ACHN (cell line): ENCODE measurements at places on chromosomes 6 and 20.

- no peak for DNase-seq
These were observed 107.8 kb upstream of the AHI1 start for GRCh38 chr6:135605278-135605790.

DNA sequence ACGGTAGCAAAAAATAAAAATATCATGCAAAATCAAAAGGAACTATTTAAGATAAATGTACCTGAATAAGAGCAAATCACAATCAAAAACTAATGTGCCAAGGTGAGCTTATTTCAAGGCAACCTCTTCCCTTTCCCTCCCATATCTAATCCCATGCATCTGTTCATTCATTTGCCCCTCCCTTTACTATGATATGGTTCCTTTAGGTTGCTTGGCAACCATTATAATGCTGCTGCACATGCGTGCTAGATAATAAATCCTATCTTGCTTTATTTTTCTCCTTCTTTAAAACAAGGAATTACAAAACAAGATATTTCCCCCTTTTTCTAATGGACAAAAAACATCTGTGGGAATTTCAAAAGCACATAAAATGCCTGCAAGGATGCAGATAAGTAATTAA, 318.2 kb upstream of the POU3F2 start:
- no peak for DNase-seq

DNA sequence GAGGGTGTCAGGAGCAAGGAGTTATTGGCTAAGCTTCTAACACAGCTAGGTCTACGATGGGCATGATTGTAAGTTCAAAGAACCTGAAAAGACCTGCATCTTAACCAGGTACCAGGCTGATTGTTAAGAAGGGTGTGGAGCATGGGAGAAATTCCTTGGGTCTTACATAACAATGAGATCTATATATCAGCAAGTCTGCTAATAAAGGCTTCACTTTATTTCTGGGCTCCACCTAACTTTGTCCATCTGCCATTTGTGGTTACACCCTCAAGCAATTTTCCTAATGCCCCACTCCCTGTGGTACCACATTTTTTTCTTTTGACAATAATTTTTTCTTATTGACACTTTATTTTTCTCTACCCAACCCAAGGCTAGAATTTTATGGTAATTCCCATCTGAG, 223.5 kb upstream of the JAG1 start:
- no peak for DNase-seq

DNA sequence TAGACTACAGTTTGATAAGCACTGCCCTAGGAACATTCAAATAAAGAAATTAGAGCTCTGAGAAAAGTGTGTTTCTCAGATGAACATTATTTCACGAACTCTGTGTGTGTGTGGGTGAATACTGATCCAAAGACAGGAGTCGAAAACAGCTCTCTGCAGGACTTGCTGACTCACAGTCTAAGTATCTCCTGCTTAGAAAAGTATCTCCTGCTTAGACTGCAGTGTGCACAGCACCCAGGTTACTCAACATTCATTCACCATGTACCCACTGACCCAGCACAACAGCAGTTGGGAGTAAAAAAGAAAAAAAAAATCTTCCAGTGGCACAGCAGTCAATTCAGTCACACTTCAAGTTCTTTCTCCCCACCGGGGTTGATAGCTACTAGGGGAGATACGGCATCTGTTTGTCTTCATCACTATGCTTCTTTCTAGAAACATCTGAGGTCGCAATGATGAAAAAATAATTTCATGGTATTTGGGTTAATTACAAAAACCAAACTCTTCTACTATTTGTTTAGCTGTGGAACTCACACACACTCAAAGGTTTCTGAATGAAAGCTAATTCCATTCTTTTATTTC, 48.0 kb downstream of the GCLC start:
- DNase-seq, result peak; percentile 84

DNA sequence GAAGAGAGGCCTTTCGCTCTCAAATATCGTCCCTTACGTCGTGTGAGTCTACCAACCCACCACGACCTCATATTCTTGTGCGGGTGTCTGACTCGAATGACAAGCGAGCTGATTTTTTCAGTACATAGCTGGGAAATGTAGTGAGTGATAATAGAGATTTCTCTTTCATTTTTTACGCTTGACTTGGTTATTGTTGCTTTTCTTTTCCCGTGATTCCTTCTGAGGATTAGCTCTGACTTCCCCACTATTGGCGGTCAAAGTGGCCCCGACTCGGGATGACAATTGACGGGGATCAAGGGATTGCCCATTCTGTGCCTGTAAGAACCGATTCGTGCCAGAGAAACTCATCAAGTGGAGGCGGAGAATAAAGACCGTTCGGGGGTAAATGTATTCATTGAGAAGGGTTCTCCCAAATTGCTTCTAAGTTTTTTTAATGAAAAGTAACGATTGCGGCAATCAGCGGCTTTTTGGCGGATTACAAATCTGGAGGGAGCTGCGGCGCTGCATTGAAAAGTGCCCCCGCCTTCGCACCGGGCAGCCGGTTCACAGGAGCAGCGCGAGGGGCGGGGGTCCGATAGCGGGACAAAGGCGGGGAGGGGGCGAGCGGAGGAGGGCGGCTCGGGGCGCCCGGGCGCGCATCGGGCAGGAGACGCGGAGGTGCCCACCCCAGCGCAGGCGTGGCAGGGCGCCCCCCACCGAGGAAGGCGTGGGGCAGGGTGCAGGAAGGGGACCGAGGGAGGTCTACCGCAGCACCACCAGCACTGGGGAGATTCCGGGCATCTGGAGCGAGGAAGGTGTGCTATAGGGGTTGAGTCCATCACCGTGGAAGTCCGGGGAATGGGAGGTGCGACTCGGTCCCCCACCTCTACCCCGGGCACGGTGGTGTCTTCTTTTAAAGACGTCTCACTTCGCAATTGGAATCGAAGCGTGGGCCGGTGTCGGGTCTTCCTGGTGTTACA, 44.5 kb upstream of the OSTM1 start:
- DNase-seq, result no peak

DNA sequence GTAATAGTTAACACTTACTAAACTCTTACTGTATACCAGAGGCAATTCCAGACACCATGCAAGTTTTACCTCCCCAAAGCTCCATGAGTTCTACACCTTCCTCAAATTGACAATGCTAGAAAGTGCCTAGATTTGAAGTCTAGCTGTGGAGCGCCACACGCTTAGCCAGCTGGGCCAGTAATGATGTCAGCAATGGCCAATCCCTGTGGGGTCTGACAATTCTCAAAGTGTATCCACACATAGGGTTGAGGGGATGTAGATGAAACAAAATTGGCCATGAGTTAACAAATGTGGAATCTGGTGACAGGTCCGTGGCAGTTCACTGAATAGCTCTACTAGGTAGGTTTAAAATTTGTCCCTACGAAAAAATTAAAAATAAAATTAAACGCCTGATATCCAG, 1.3 kb downstream of the ZNF343 start:
- no peak for DNase-seq

DNA sequence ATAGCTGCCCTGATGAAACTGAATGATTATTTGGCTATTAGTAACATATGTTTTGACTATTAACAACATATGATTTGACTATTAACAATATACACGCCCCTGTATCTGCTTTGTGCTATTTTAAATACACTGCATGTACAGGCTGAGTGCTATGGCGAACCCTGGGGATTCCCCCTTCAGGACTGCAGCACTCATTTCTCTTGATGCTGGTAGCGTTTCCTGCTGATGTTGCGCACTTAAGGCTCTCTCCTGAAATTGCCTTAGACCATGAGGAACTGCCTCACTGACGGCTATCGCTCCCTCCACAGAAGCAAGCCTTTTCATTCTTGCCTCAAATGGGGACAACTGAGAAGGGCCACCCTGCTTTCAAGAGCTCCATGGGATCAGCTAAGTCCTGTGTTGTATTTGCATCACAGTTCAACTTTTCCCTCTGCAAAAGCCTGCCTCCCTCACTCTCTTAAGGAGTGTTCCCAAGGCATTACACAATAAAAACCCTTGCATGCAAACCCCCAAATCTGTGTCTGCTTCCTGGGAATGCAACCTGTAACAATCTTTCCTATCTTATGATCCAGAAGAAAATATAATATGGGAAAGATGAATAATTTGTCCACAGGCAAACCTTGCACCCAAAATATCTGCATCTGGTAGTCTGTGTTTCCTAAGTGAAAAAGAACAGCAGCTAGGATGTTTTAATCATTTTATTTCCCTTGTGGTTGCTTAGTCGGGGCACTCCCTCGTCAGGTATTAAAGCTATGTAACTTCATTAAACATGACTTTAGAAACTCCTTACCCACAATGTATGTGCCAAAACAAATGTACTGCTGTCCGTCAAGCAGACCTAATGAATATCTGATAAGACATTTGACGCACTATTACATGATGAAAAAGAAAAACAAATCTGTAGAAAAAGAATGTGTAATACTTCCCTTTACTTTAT, 456.4 kb downstream of the COL12A1 start:
- no peak for DNase-seq

DNA sequence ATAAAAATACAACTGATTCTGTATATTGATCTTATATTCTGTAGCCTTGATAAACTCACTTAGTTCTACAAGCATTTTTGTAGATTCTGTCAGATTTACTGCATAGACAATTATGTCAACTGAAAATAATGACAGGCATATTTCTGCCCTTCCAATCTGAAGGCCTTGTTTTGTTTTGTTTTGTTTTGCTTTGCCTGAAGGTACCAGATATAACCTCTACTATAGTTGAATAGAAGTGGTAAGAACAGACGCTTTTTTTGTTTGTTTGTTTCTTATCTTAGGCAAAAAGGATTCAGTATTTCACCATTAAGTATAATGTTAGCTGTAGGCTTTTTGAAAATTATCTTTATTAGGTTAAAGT, 64.6 kb upstream of the RSPO3 start:
- DNase-seq, result no peak

GRCh38 chr20:59032713-59033059, 551 bp upstream of the ATP5F1E start:
- peak; percentile 52 for DNase-seq

GRCh38 chr20:59972037-59972801, 14.0 kb downstream of the CDH26 start:
- DNase-seq, result no peak

GRCh38 chr6:25014369-25014768, 78.6 kb upstream of the RIPOR2 start:
- no peak for DNase-seq

GRCh38 chr6:75746221-75746620, 2.8 kb upstream of the MYO6 start:
- DNase-seq, result no peak

DNA sequence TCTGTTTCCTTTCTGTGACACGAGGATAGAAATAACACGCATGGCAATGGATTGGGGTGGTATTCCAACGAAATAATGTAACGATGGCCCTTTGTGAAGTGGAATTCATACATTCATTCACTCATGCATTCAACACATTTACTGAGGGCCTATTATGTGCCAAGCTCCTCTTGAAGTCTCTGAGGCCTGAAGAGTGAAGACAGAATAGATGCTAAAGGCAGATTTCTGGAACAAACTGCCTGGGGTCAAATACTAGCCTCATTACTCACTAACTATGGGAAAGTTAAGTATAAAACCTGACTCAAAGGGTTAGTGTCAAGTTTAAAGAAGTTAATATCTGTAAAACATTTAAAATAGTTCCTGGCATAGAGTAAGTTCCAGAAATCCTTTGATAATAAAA, 279.6 kb upstream of the SULF2 start:
- DNase-seq, result peak; percentile 76
